ENCODE measurements at places on chromosomes 3 and 15.

- H3K4me3 ChIP-seq, result no peak overlapping the region
- no peak overlapping the region for H3K27ac ChIP-seq
- no peaks in the 10 kb centered on the region for H3K4me1 ChIP-seq
- H3K27me3 ChIP-seq, result no peaks in the 10 kb centered on the region
Observed at GRCh38 chr3:62277450-62277849, 95.9 kb downstream of the FEZF2 start.

- no peak overlapping the region for H3K4me3 ChIP-seq
- H3K4me1 ChIP-seq, result no peaks in the 10 kb centered on the region
- H3K27me3 ChIP-seq, result no peaks in the 10 kb centered on the region
- no peak overlapping the region for H3K27ac ChIP-seq
- no peak for DNase-seq
Observed at GRCh38 chr3:18838758-18839157, 309.6 kb upstream of the KCNH8 start.

- H3K27me3 ChIP-seq, result no peaks in the 10 kb centered on the region
- no peak for DNase-seq
- H3K4me1 ChIP-seq, result no peaks in the 10 kb centered on the region
- no peak overlapping the region for H3K27ac ChIP-seq
- H3K36me3 ChIP-seq, result no peaks in the 10 kb centered on the region
Observed at GRCh38 chr15:34682674-34683073, 72.1 kb downstream of the GJD2 start.

GRCh38 chr3:123760817-123761216, 123.3 kb downstream of the MYLK start:
- no peak overlapping the region for H3K27ac ChIP-seq
- H3K4me3 ChIP-seq, result no peak overlapping the region
- H3K4me1 ChIP-seq, result peaks cover 34% of the 10 kb centered on the region
- H3K27me3 ChIP-seq, result no peaks in the 10 kb centered on the region
- no peak for DNase-seq
